Astrocyte of the hippocampus (primary cell): ENCODE measurements at places on chromosomes 3 and 15.

DNA sequence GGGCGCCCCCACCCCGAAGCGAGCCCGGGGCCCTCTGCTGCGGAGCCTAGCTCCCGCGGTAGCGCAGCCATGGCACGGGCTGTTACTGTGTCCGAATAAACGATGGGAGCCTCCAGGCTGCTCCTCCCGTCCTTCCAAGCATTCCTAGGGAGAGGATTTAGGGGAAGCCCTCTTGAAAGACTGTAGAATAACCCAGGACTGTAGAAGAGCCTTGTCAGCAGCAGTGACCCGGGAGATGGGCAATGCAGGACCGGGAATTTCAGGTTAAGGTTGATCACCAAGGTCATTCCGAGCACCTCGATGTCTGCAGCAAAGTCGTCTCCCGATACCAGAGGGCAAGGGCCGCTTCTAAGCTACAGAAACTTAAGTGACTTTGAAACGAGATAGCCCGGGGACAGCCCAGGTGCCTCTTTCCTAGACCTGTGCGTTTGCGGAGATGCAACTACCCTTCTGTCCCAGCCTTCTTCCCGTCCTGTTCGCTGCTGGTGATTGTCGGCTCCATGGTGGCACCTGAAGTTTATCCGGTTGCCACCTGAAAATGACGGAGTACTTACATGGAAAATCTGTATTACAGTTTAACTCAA, 753 bp upstream of the MYO5A start:
- DNase-seq, result peak; percentile 18

DNA sequence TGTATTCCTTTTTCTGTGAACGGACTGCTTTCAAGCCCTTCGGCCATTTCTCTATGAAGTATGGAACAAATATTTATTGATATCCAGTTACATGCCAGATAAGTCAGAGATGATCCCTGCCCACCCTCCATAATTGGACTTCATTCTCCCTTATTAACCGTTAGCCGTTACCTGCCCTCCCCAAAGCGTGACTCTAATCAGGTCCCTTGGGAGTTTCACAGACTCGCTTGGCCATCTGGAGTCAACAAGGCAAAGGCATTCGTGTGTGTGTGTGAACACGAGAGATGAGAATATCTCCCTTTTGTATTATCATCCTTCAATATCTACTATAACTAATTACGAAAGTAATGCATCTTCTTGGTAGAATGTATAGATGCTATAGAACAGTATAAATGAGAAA, 314.5 kb downstream of the TLE3 start:
- DNase-seq, result no peak

DNA sequence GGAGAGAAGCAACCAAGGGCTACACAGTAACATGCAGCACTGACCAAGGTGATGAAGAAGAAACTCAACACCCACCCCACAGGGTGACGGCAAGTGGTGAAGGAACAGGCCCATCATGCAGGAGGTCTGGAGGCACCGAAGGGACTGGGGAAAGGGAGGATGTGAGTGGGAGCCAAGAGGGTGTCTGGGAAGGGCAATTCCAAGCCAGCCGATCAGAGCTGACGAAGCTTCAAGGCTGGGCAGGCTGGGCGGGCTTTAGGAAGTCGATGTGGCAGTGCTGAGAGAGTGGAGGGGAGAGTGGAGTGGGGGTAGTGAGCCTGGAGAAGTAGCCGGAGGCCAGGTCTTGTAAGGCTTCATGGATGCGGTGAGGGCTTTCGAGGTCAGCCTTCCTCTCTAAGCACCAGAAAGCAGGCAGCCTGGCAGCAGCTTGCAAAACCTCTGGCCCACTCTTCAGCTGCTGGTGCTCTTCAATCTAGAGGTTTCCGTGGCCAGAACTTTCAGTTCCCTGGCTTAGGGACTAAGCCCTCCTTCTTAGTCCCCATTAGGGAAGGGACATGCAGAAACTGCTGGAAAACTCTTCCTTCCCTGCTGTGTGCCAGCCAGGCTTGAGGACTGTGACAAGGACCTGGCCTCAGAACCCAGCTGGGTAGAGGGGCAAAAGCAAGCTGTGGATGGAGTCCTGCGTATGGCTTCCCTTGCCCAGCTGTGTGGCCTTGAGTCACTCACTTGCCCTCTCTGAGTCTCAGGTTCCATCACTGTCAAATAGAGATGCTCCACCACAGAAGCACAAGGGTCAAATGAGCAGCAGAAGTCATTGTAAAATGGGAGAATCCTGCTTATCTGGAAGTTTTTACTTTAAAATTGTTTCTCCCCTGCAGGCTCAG, 72.1 kb downstream of the TLE3 start:
- no peak for DNase-seq

DNA sequence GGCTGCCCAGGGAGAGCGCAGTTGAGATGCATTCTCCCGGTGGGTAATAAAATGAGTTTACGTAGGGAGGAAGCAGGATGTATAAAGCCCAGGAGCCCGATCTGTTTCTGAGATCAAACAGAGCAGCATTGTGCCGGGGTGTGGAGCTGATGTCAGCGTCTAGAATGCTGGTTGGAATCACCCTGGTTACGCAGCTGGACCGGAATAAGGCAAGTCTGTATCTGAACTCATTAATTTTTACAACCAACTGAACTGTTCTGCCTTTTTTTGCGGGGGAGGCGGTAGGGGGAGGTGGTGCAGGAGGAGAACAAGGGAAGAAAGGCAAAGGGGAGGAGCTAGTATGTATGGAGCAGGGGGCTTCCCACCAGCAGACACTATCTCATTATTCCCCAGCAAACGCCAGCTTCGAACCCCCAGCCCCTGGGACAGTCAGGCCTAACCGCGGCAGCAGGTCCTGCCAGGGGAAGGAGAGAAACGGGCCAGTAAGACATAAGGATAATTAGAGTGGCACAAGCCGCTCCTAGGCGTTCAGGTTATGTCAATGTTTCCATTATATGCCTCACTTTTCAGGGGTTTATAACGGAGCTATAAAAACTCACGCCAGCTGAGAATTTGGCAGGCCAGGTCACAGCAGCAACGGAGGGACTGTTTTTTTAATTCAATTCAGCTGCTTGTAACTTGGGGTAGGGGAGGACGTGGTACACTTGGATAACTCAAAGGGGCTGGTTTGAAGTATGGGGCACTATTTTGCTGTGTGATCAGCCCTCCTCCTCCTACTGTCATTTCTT, 175.3 kb upstream of the HES1 start:
- peak; percentile 70 for DNase-seq

GRCh38 chr15:88630798-88631463, 7.9 kb upstream of the ISG20 start:
- DNase-seq, result no peak

- DNase-seq, result no peak
These were observed 18.2 kb upstream of the SHC4 start for GRCh38 chr15:48981941-48982340.

DNA sequence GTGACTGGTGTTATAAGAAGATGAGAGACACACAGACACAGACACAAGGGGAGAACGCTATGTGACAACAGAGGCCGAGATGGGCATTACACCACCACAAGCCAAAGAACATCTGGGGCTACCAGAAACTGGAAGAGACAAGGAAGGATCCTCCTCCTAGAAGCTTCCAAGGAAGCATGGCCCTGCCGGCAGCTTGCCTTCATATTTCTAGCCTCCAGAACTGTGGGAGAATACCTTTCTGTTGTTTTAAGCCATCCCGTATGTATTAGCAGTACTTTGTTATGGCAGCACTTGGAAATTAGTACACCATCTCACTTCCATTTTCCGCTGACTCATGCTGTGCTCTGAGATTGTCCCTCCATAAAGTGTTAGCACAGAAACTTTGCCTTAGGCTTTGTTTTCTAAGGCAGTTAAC, 38.7 kb upstream of the CA12 start:
- no peak for DNase-seq

DNA sequence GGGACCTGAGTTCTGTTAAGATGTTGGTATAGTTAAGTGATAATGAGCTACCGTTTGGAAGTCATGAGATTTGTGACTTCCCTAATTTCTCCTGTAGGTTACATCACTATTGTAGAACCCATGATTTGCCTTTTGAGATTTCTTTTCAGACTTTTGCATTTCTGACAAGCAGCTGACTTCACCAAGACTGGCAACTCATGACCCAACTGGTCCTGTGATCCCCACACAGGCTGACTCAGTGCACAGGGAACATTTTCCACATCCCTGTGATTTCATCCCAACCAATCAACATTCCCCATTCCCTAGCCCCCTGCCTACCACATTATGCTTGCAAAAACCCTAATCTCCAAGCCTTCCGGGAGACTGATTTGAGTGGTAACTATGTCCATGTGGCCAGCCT, 242.1 kb upstream of the PDZRN3 start:
- DNase-seq, result no peak

GRCh38 chr15:63889831-63890230, 56.1 kb upstream of the HERC1 start:
- no peak for DNase-seq

DNA sequence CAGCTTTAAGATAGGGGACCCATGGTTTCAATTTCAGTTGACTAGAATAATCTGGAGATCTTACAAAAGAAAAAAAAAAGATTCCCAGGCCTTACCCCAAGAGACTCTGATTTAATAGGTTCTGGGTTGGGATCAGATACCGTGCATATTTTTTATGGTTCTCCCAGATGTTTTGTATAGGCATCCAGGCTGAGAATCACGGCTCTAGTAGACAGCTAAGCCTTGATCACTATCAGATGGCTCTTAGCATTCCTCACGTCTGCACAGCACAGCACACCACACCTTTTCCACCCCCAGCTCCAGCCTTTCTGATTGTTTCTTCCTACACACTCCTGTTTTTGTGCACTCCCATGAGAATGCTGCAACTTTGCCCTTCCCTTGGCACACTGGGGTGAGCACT, 40.8 kb downstream of the TMEM45A start:
- no peak for DNase-seq
